ENCODE measurements at places on chromosomes 16 and 17. TPM values are rescaled to one million over a fixed set of nuclear protein-coding genes. Genes with fewer than 3 reads are reported as not detected.

ST6GALNAC2 gene
- polyA plus RNA-seq, result 0.88 TPM

PRDM7 gene
- not detected for polyA plus RNA-seq

TEDC2 gene
- polyA plus RNA-seq, result 30.7 TPM

TPSAB1 gene
- not detected for polyA plus RNA-seq

STH gene
- not detected for polyA plus RNA-seq

DDX19B gene
- polyA plus RNA-seq, result 39.7 TPM

Measured in cardiac muscle cell (in vitro differentiated cells and primary cell).